NCI-H345 (cell line): ENCODE measurements at places on chromosomes 6 and 20.

DNA sequence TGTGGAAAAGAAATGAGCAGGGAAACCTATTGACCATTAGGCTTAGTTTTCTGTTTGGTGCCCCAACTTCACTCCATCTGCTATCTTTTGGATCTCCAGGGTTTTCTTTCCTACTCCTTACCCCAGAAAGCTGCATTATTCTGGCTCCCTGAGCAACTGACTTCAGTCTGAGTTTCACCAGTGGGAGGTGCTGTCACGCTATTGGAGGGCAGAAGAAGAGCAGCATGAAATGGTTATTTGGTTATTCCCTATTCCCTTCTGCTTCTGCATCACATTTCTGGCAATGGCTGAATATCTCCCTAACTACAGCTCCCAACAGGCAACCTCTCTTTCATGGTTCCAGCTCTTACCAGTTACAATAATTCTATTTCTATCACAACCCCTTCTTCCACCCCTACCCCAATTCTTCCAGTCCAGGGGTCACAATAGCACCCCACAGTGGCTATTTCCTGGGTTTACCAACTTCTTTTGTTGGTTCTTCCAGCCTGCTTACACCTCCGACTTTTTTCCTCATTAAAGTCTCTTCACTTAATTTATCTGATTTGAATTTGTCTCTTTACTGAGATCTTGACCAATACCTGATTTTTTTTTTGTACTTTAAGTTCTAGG, 311.5 kb downstream of the PLCB1 start:
- no peak for DNase-seq

- no peak for DNase-seq
Measured at GRCh38 chr6:144993870-144994269, 708.7 kb downstream of the UTRN start.

- DNase-seq: no peak
Measured at GRCh38 chr6:89260310-89260709, 43.2 kb upstream of the GABRR1 start.

DNA sequence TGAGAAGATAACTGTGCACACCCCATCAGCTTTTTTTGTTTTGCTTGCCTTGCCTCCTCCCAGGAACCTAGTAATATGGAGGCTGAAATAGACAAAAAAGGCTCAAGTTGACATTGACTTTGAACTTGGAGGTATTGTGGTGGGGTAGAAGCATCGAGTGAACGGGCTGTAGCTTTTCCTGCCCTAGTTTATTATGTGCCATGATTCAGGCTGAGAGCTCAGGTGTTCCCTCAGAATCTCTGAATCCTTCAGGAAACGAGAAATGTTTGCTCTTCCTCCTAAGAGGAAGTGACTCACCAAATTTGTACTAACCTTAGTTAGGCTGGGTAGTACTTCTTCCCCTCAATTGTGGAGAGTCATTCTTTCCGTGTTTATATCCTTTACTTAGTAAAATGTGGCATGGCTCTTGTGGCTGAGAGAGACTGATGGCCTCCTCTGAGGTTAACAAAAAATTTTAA, 98.8 kb downstream of the SASH1 start:
- DNase-seq: no peak

GRCh38 chr6:130136798-130137197, 86.0 kb downstream of the SAMD3 start:
- DNase-seq: no peak

- DNase-seq: no peak
Measured at GRCh38 chr20:37430044-37430443, 84.1 kb downstream of the SRC start.

- no peak for DNase-seq
Measured at GRCh38 chr6:76347539-76347938, 275.1 kb upstream of the IMPG1 start.

DNA sequence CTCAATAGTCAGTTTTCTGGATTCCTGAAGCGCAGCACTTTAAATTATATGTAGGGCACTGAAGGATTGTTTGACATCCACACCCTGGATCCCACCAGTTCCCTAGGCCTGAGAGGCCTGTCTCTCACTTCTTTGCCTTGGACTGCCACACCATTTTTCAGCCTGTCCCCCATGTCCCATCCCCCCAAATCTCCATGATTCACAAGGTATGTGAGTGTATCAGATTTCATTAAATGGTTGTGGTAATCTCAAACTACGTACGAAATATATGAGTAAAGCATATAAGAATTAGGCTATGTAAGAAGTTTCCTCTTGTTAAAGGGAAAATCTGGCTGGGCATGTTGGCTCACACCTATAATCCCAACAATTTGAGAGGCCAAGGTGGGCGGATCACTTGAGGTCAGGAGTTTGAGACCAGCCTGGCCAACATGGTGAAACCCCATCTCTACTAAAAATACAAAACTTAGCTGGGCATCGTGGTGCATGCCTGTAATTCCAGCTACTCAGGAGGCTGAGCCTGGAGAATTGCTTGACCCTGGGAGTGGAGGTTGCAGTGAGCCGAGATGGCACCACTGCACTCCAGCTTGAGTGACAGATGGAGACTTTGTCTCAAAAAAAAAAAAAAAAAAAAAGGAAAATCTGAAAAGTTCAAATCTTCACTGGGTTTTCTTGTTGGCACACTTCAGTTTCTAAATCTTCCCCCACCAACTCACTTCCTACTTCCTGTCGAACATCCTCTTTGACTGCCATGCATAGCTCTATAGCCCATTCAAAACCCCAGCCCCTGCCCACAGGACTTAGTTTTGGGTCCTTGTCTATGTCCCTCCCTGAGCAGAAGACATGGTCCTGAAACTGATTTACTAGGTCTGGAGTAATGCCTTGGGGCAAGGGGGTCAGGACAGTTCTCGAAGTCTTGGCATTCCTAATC, 97.3 kb upstream of the SHLD1 start:
- no peak for DNase-seq

DNA sequence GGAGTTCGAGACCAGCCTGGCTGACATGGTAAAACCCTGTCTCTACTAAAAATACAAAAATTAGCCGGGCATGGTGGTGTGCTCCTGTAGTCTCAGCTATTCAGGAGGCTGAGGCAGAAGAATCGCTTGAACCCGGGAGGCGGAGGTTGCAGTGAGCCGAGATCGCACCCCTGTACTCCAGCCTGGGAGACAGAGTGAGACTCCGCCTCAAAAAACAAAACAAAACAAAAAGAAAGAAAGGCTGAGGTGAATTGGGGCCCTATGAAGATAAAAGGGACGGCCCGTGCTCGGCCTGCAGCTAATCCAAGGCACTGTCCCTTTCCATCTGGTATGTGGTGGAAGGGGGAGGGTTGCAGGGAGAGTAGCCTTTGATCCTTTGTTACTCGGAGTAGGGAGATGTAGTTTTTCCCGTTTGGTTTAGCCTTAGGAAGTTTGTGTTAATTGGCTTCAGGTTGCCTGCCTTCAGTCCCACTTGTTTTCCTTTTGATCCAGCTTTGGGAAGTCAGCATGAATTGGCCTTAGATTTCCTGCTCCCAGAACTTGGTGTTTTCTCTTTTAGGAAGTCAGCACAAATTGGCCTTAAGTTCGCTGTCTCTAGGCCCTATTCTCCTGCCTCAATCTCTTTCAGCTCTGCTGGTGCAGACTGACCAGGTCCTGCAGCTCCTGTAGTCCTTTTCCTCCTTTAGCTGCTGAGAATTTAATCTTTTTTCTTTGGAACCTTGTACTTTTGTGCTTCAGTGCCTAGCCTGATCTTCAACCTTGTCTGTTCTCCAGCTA, 36.1 kb upstream of the PAQR8 start:
- no peak for DNase-seq

DNA sequence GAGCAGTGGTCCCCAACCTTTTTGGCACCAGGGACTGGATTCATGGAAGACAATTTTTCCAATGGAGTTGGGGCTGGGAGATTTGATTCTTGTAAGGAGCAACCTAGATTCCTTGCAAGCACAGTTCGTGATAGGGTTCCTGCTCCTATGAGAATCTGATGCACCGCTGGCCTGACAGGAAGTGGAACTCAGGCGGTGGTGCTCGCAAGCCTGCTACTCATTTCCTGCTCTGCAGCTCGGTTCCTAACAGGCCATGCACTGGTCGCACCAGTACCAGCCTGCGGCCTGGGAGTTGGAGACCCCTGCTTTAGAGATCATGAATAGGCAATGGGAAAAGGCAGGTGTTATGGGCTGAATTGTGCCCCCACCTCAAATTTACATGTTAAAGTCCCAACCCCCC, 131.2 kb downstream of the PFDN4 start:
- no peak for DNase-seq

- no peak for DNase-seq
Measured at GRCh38 chr20:48445827-48446226, 382.0 kb downstream of the PREX1 start.

- no peak for DNase-seq
Measured at GRCh38 chr6:34004706-34005105, 141.2 kb downstream of the GRM4 start.

DNA sequence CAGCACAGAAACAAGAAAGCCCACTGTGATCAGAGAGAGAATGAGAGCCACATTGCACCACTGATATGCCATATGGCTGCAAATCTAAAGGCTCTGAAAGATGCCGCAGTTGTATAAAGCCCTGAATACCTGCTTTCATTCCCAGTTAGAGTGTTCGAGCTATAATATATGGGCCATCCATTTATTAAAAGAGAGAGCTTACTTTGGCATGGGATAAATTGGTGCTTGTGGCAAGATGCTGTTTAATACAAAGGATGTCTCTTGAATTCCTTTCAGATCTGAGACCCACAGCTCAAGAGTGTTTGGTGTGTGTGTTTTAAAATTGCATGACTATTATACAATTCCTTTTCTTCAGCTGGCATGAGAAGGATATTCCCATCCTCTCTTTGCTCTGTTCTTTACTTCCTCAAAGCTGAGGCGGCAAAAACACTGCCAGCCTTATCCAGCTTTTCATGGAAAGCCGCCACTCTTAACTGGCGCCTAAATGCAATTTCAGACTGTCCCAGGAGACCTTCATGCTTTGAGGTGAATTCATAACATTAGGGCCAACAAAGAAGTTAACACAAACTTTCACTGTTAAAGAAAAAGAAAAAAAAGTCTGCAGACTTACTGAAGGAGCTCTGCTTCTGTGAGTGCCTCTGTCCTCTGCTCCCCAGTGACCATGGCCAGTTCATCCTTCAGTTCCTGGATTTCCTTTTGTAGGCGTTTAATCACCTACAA, 147.6 kb downstream of the KIF6 start:
- no peak for DNase-seq

DNA sequence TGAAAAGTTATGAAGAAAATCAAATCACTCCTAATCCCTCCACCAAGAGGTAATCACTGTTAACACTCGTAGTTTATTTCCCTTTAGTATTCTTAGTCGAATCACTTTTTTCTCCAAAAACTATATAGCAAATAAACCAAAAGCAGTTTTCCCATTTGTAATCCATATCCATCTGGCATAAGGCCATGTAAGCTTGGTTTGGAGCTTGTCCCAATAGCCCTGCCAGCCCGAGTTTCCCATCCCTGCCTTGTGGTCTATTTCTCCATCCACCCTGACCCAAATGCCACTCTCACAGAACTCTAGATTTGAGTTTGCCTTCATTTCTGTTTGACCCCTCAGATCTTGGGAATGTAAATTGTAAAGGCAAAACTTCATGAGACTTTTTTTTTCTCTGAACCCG, 71.8 kb upstream of the DSP start:
- no peak for DNase-seq

GRCh38 chr20:52340036-52340634, 148.6 kb upstream of the ZFP64 start:
- no peak for DNase-seq

DNA sequence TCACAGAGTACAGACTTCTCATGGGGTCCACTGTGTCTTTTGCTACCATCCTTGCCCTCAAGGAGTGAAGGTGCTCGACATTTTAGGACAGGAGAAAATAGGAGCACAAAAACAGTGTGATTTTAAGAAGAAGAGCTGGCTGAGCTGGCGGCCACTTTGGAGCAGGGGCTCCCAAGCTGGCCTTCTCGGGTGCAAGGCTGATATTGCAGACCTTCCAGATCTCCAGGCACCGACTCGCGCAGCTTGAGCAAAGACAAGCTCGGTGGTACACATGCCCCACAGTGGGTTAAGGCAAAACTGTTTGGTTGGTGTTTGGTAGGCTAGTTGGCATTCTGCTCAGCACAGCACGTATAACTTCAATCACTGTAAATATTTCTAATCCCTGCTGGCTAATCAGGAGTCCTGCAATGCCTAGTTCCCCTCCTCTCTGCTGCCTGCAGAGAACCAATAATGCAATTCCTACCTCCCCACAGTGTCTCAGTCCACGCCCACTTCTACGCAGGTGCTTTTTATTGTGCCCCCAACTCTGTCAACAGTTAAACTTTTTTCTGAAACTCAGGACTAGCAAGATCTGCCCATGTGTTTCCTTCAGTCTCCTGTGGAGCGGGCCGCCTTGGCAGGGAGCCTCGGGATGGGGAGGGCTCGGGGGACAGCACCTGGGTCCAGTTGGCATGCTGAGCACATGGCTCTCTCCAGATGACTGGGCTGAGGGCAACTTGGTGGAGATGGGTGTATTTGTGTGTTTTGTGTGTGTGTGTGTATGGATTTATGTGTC, 12.7 kb upstream of the SMOC2 start:
- peak; percentile 42 for DNase-seq

DNA sequence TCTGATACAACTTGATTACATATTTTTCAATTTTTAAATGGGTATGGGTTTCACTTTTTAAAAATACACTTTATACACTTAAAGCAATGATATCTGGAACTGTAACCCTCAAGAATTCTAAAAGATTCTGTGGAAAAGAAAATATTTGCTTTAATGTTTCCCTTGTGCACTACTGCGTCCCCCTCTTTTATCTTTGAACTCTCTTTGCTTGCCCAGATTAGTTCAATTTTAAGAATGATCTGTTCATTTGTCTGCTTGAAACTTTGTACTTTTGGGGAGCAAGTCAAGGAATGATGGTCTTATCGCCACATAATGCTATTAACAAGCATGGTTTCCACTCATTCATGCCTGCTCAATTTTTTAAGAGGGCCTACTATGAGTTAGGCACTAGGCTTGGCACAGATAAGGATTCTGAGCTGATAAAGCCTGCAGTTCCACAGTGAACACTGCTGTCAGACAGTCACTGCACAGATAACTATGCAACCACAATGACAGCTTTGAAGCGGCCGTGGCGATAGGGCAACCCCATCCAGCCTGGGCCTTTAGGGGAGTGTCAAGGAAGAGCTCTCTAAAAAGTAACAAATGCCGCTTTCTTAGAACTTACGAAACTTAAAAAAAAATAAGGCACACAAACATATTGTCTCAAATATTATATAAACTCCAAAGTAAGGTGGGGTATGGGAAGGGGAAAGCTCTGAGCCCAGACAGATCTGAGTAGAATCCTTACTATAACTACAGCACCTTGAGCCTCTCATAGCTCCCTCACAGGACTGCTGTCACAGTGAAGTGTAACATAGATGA, 29.7 kb downstream of the FYN start:
- no peak for DNase-seq

- no peak for DNase-seq
Measured at GRCh38 chr6:118935978-118936703, 1.2 kb upstream of the MCM9 start.

DNA sequence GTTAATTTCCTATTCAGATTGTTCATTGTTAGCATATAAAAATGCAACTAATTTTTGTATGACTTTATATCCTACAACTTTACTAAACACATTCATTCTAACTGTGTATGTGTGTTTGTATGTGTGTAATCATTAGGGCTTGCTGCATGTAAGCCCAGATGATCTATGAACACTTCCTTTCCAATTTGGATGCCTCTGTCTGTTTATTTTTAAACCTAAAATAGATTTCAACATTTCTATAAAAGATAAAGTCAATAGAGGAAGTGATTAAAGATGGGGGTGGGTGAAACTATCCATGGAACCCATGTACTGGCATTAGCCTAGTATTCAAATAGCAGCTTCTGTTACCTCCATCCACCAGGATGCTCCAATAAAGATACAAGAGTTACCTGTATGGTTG, 15.7 kb upstream of the AKAP12 start:
- DNase-seq: no peak
